Activated T-helper 17 cell treated with anti-CD3 and anti-CD28 coated beads, Interleukin-2, amount 50 U/mL, for 72 hours (primary cell): ENCODE measurements at places on chromosomes 3 and 15. TPM values are rescaled to one million over a fixed set of nuclear protein-coding genes. Genes with fewer than 3 reads are reported as not detected.

The ADCY5 gene
- not detected for total RNA-seq

The GRK7 gene
- total RNA-seq = not detected

DNA sequence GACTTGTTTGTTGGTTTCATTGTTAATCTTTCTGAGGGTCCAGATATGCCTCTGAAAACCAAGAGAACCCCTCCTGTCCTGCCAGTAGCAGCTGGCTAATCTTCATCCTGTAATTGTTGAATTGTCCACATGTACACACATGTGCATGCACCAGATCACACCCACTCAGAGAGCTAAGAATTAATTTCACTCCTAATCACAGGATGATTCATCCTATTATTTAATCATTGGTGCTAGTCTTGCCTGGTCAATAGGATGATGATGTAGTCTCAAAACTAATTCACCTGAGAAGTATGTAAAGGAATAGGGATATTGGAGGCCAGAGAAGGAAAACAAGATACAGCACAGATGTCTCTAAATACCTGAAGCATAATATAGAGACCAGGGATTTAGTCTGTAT, 7.8 kb upstream of the AHSG start:
- ATAC-seq = no peak

DNA sequence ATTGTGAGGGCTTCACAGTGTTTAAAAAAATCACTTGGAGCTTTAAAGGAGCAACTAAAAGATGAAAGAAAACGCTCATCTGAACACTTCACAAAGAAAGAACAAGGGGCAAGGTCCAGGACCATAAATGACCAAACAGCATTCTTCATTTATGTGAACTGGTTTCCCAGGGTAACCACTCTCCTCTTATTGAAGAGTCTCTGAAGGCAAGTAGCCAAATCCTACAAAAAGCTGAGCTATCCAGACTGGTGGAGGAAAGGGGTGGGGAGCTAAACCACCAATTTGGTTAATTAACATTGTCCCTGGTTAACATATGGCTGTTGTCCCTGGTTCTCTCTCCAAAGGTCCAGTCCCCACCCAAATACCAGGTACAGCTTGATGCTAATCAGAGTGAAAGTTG, 58.1 kb downstream of the OSBPL10 start:
- ATAC-seq = no peak
